ENCODE measurements at places on chromosomes 6 and 20.

GRCh38 chr6:82066991-82067411 lies 180.5 kb downstream of the IBTK start:
- DNase-seq = no peak

GRCh38 chr20:25408890-25409289 lies 1.4 kb downstream of the GINS1 start:
- no peak for DNase-seq

DNA sequence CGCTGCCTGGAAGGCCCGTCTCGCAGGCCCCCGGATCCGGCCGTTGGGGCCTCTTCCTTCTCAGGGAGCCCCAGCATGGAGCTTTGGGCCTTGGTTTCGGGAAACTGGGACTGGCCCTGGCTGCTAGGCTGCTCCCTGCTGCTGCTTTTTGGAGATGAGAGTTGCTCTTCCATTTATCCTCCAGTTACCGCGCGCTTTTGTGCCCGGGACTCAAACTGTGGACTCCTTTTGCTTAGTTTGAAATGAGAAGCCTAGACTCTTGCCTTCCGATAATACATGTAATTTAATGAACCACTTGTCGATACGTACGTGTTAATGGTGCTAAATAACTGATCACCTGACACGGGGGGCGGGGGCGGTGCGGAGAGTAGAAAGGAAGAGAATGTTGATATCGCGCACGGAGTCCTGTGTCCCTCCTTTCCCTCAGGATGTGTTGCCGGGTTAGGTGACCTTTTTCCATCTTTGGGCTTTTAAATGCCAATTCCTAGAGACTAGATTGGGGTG lies 968 bp downstream of the PHF3 start:
- DNase-seq = peak; percentile 40

DNA sequence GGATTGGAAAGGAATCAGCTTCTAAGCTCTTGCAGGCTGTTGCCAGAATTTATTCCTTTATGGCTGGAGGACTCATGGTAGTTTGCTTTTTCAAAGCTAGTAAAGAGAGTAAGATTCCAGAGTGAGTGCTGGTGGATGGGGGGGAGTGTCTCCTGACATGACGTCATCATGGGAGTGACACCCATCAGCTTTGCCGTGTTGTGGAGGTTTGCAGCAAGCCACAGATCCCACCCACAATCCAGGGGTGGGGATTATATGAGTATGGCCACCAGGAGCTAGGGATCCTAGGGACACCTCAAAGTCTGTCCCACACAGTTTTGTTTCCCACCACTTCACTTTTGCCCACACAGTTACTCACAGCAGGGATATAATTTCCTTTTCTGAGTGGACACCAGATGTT lies 28.7 kb upstream of the PMEPA1 start:
- no peak for DNase-seq

- no peak for DNase-seq
Observed at GRCh38 chr6:136793363-136793762, 1.1 kb upstream of the MAP3K5 start.

- DNase-seq = no peak
Observed at GRCh38 chr20:22430154-22430745, 154.1 kb downstream of the FOXA2 start.

All from DMS79 treated with DMSO at 0.1 percent for 48 hours (cell line).